ENCODE measurements at places on chromosomes 7 and 10.

DNA sequence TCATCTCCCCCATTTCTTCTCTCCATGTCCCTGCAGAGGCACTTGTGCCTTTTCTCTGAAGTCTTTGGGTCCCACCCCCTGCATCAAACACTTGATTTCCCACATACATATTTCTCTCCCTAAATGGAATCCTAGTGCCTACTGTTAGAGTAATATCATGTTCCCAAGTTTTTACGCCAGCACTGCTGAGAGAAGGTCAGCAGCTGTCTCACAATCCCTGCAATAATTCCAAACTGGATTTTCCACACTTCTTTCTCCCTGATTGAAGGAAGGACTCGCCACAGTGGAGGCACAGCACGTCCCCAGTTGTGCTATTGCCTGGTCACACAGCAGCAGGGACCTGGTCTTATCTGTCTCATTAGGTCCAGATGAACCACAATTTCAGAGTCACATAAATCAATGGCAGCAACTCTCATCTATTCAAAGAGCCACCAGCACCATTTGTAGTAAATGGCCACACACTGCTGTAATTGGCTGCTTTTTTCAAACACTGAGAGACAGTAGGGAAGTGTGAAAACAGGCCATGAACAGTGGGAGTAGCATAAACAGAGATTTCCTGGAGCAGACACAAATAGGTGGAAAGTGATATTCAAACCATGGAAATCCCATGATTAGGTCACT lies 605.5 kb downstream of the XPNPEP1 start:
- no peak for DNase-seq
- no peak overlapping the region for H3K4me3 ChIP-seq
- H3K36me3 ChIP-seq: no peaks in the 10 kb centered on the region
- no peak overlapping the region for H3K27ac ChIP-seq
- H3K27me3 ChIP-seq: no peaks in the 10 kb centered on the region

- H3K27ac ChIP-seq: no peak overlapping the region
- H3K36me3 ChIP-seq: no peaks in the 10 kb centered on the region
- DNase-seq: no peak
- H3K27me3 ChIP-seq: no peaks in the 10 kb centered on the region
- H3K4me1 ChIP-seq: no peaks in the 10 kb centered on the region
- H3K4me3 ChIP-seq: no peak overlapping the region
Measured at GRCh38 chr7:86969865-86970264, 89.6 kb downstream of the ELAPOR2 start.

DNA sequence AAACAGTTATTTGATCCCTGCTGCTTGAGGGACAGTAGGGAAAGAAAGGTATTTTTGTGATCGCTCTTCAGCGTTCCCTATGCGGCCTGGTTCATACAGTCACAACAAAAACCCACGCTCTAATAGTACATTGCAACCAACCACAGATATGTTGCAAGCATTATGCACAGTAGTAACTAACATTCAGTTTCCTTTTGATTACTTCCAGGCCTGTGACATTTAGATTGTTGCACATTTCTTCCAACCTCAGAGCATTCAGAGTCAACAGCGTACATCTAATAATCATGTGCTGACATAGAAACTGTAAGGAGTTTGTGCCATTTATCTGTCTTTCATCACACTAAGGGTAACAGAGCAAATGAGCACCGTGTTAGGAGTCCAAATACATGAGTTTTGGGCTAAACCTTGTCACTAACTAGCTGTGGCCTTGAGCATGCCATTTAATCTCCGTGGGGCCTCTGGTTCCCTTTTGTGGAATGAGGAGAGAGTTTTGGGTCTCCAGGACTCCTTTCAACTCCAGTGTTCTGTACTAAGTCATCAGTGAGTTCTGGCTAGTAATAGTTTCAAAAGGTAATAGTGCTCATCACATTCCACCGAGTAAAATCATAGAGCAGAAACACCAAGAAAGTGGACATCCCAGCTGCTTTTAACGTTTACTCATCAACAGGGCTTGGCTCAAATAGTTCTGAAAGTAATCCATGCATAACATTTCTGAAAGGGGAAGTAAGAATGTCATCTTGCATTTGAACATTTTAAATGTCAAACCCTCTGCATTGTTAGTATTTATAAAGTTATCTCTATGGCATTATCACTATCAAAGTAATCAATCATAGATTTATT lies 99.0 kb upstream of the FZD1 start:
- H3K27ac ChIP-seq: no peak overlapping the region
- no peak overlapping the region for H3K4me3 ChIP-seq
- H3K36me3 ChIP-seq: no peaks in the 10 kb centered on the region

DNA sequence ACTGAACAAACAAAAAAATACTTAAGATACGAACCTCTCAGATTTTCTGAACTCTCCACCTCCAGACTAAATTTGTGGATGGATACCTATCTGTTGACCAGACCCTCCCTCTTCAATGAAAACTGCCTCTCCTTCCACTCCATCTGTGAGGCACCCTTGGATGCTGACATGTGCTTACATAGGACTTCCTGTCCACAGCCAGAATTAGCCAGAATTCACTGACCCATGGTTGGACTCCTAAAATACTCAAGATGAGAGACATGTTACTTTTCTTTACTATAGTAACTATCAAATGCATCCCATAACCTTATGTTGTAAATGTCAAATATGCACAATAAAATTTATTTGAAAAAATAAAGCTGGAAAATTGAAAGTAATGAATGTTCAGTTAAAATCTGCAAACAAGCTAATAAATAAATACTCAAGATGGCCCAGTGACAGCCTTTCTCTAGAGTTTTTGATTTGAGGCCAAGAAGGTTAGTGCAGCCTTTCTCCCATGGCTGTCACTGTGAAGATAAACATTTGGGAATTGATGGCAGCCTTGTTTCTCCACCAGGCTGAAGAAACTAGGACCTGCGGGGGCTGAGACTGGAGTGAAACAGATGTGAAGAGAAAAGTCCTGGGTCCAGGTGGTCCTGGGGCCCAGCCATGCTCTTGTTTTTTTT lies 287.0 kb downstream of the ZEB1 start:
- no peak for DNase-seq
- H3K36me3 ChIP-seq: no peaks in the 10 kb centered on the region
- H3K4me1 ChIP-seq: peaks cover 6% of the 10 kb centered on the region
- no peak overlapping the region for H3K27ac ChIP-seq
- no peak overlapping the region for H3K4me3 ChIP-seq
- no peaks in the 10 kb centered on the region for H3K27me3 ChIP-seq

GRCh38 chr7:152959610-152960009 lies 200.1 kb downstream of the ACTR3B start:
- H3K36me3 ChIP-seq: no peaks in the 10 kb centered on the region
- H3K4me3 ChIP-seq: no peak overlapping the region
- H3K27ac ChIP-seq: no peak overlapping the region
- H3K27me3 ChIP-seq: no peaks in the 10 kb centered on the region

- H3K27ac ChIP-seq: peak overlapping the region; percentile 97
- H3K36me3 ChIP-seq: no peaks in the 10 kb centered on the region
- peak; percentile 84 for DNase-seq
- H3K4me1 ChIP-seq: peaks cover 10% of the 10 kb centered on the region
- H3K4me3 ChIP-seq: peak overlapping the region; percentile 96
Measured at GRCh38 chr10:119079599-119080520, 757 bp downstream of the EIF3A start.

GRCh38 chr10:33272635-33273034 lies 61.8 kb downstream of the NRP1 start:
- H3K27ac ChIP-seq: no peak overlapping the region
- H3K4me1 ChIP-seq: peaks cover 13% of the 10 kb centered on the region
- H3K27me3 ChIP-seq: peaks cover 3% of the 10 kb centered on the region
- H3K36me3 ChIP-seq: no peaks in the 10 kb centered on the region

- H3K4me1 ChIP-seq: peaks cover 4% of the 10 kb centered on the region
- no peak for DNase-seq
- H3K36me3 ChIP-seq: no peaks in the 10 kb centered on the region
- H3K4me3 ChIP-seq: peak overlapping the region; percentile 83
Measured at GRCh38 chr7:44201813-44202212, 1.0 kb downstream of the YKT6 start.

DNA sequence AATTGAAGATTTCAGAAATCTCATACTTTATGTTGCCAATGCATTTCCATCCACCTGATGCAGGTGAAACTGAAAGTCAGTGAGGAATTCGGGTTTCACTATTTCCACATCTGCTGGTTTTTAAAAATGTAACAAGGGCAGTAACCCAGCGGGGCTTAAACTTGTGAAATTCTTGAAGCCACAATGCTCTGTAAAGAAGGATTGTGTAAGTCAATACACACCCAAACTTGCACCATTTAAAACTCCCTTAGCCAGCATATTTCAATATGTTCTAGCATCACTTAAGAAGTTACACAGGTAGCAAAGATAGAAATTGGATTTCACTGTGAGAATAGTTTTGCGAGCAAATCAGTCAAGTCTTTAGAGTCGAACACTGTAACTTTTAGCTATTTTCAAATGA lies 386.1 kb downstream of the PLXDC2 start:
- no peaks in the 10 kb centered on the region for H3K27me3 ChIP-seq
- no peaks in the 10 kb centered on the region for H3K4me1 ChIP-seq
- no peak overlapping the region for H3K4me3 ChIP-seq

DNA sequence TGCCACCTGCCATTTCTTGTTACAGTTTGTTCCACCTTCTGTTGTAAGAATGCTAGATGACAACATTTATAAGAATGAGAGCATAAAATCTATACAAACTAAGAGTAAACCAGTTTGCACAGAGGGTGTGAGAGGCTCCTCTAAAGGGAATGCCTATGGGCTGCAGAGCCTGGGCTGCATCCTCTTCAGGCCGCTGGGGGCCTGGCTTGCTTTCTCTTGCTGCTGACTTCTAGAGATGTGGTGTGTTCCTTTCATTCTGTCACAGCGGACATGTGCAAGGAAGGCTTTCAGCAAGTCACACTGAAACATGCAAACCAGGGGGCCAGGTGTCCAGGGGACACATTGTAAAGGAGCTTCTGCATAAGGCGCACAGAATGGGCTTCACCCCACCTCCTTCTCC lies 7.1 kb upstream of the ATP6V1F start:
- H3K4me3 ChIP-seq: no peak overlapping the region
- H3K27me3 ChIP-seq: no peaks in the 10 kb centered on the region
- H3K4me1 ChIP-seq: peaks cover 4% of the 10 kb centered on the region
- H3K36me3 ChIP-seq: no peaks in the 10 kb centered on the region
- DNase-seq: no peak

DNA sequence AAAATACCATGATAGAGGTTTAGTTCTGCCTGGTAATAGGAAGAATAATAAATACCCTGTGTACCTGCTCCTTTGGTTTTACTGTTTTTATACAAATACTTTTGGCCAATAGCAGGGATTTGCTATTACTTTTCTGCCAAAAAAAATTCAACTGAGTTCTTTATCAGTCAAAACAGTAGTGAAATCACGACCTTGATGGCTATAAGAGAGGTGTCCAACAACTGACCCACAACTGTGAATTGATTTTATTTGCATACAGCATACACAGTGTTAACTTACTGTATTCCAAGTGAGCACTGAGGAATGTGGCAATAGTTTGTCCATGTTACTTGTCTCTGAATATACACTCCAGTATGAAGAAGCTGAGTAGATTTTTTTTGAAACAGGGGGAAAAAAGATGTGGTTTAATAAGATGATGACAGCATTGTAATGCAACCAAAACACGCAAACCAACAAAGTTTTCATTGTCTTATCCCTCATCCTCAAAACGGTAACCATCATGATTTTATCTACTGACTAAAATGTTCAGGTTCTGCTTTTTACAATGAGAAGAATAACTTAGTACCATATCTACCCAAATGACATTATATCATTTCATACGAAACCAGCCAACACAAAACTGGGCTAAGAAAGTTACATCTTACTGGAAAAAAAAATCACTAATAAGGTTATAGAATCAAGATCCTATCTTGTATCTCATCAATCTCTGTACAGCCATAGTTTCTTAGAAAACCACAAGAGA lies 63.3 kb downstream of the GSAP start:
- no peaks in the 10 kb centered on the region for H3K27me3 ChIP-seq
- no peaks in the 10 kb centered on the region for H3K36me3 ChIP-seq
- no peak overlapping the region for H3K27ac ChIP-seq
- H3K4me3 ChIP-seq: no peak overlapping the region
- peaks cover 2% of the 10 kb centered on the region for H3K4me1 ChIP-seq

- no peak overlapping the region for H3K4me3 ChIP-seq
- no peaks in the 10 kb centered on the region for H3K36me3 ChIP-seq
- H3K27me3 ChIP-seq: no peaks in the 10 kb centered on the region
- no peaks in the 10 kb centered on the region for H3K4me1 ChIP-seq
- no peak for DNase-seq
- no peak overlapping the region for H3K27ac ChIP-seq
Measured at GRCh38 chr10:44422570-44423101, 37.7 kb upstream of the CXCL12 start.

- H3K27ac ChIP-seq: no peak overlapping the region
- H3K4me1 ChIP-seq: no peaks in the 10 kb centered on the region
- DNase-seq: no peak
- H3K4me3 ChIP-seq: no peak overlapping the region
Measured at GRCh38 chr7:89887489-89887888, 266.8 kb upstream of the STEAP1 start.

GRCh38 chr7:99393355-99394187 lies 14.8 kb downstream of the PDAP1 start:
- H3K4me3 ChIP-seq: peak overlapping the region; percentile 45
- peak overlapping the region; percentile 36 for H3K27ac ChIP-seq

GRCh38 chr10:92267343-92267742 lies 23.5 kb downstream of the CPEB3 start:
- no peaks in the 10 kb centered on the region for H3K4me1 ChIP-seq
- H3K36me3 ChIP-seq: no peaks in the 10 kb centered on the region
- no peaks in the 10 kb centered on the region for H3K27me3 ChIP-seq

- no peaks in the 10 kb centered on the region for H3K36me3 ChIP-seq
- H3K4me3 ChIP-seq: peak overlapping the region; percentile 94
- H3K4me1 ChIP-seq: peaks cover 6% of the 10 kb centered on the region
- H3K27ac ChIP-seq: peak overlapping the region; percentile 97
- peak; percentile 86 for DNase-seq
Measured at GRCh38 chr10:30433306-30433729, 666 bp upstream of the MAP3K8 start.

- no peaks in the 10 kb centered on the region for H3K27me3 ChIP-seq
- no peak overlapping the region for H3K27ac ChIP-seq
- H3K4me3 ChIP-seq: no peak overlapping the region
- H3K4me1 ChIP-seq: no peaks in the 10 kb centered on the region
- H3K36me3 ChIP-seq: no peaks in the 10 kb centered on the region
Measured at GRCh38 chr10:74643596-74643975, 182.8 kb upstream of the KAT6B start.

DNA sequence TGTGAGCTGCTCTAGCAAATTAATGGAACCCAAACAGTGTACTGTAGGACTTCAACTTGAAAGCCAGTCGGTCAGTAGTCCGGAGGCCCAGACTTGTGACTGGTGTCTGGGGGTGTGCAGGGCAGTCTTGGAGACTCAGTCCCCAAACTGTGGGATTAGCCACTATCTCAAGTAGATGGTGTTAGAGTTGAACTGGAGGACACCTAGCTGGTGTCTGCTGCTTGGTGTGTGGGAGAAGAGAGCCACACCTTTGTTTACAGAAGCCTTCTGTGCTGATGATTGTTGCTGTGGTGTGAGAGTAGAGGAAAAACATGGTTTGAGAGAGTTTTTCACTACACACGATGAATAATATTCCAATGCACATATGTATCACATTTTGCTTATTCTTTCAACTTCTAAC lies 47.4 kb downstream of the CUL2 start:
- no peak overlapping the region for H3K4me3 ChIP-seq
- H3K4me1 ChIP-seq: peaks cover 6% of the 10 kb centered on the region
- no peaks in the 10 kb centered on the region for H3K36me3 ChIP-seq
- DNase-seq: no peak
- H3K27ac ChIP-seq: no peak overlapping the region
- H3K27me3 ChIP-seq: no peaks in the 10 kb centered on the region

All from ovary (tissue), 10 donors.